Activated naive CD8-positive, alpha-beta T cell treated with anti-CD3 and anti-CD28 coated beads, Interleukin-2, amount 10 ng/mL, durations not matched to agents 7 days and 5 days (primary cell): ENCODE measurements at places on chromosomes 7 and 10.

GRCh38 chr7:66873476-66873875, 47.5 kb upstream of the TMEM248 start:
- no peak overlapping the region for H3K4me3 ChIP-seq
- peaks cover 7% of the 10 kb centered on the region for H3K36me3 ChIP-seq
- no peak overlapping the region for H3K27ac ChIP-seq
- H3K4me1 ChIP-seq = peaks cover 6% of the 10 kb centered on the region
- H3K27me3 ChIP-seq = no peaks in the 10 kb centered on the region

DNA sequence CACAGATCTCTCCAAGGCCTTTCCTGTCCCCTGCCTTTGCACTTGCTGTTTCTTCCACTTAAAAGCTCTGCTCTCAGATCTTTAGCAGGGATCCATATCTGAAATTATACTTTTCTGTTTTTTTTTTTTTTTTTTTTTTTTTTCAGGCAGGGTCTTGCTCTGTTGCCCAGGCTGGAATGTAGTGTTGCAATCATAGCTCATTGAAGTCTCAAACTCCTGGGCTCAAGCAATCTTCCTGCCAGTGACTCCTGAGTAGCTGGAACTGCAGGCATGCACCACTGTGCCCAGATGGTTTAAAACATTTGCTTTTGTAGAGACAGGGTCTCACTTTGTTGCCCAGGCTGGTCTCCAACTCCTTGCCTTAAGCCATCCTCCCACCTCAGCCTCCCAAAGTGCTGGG, 5.0 kb upstream of the TSPAN15 start:
- H3K4me3 ChIP-seq = no peak overlapping the region
- DNase-seq = no peak
- H3K4me1 ChIP-seq = peaks cover 16% of the 10 kb centered on the region

DNA sequence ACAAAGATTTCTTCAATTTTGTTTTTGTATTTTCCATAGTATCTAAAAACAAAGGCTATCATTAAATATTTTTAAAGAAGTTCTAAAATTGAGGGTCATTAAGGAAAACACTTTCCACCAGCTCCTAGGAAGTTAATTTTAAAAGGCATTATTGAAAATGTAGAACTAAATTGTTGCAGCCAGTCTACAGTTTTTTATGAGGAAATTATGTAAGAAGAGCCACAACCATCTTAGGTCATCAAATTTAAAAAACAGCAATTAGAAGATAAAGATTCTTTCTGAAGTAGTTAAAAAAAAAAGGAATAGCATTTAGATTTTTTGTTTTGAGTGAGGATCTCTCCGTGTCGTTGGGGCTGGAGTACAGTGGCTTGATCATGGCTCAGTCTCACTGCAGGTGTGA, 161.7 kb downstream of the NRBF2 start:
- no peak for DNase-seq
- H3K27me3 ChIP-seq = no peaks in the 10 kb centered on the region
- H3K4me3 ChIP-seq = no peak overlapping the region

GRCh38 chr10:9734218-9734617, 1283.5 kb upstream of the CELF2 start:
- H3K36me3 ChIP-seq = no peaks in the 10 kb centered on the region
- DNase-seq = no peak
- no peaks in the 10 kb centered on the region for H3K27me3 ChIP-seq

GRCh38 chr10:32961895-32962369, 3.9 kb upstream of the ITGB1 start:
- no peak for DNase-seq
- H3K4me3 ChIP-seq = no peak overlapping the region
- H3K27me3 ChIP-seq = no peaks in the 10 kb centered on the region
- peaks cover 8% of the 10 kb centered on the region for H3K4me1 ChIP-seq
- H3K27ac ChIP-seq = no peak overlapping the region

DNA sequence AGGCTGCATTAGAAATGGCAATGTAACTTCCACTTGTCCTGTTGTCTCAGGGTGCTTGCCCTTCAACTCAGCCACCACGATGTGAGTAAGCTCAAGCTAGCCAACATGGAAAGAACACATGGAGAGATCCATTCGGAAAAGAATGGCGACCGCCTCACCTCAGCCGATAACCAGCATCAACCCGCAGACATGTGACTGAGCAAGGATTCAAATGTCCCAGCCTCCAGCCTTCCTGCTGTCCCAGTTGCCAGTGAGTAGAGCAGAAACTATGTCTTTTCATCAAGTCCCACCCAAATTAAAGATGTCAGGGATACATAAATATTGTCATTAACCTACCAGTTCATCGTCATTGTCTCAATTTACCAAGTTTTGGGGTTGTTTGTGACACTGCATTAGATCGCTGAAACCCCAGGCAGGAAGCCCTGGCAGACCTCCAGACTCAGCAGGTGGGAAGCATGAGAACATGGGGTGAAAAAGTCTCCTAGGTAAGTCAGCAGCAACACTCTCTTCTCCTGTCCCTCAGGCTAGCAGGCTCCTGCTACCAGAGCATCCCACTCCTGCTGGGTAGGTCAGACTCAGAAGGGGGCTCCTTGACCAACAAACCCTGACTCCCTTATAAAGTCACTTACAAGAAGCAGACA, 67.0 kb downstream of the OSBPL3 start:
- H3K27ac ChIP-seq = peak overlapping the region; percentile 58
- H3K27me3 ChIP-seq = no peaks in the 10 kb centered on the region
- peaks cover 66% of the 10 kb centered on the region for H3K4me1 ChIP-seq
- peaks cover 37% of the 10 kb centered on the region for H3K36me3 ChIP-seq

- no peak for DNase-seq
- no peaks in the 10 kb centered on the region for H3K36me3 ChIP-seq
- no peaks in the 10 kb centered on the region for H3K27me3 ChIP-seq
- H3K4me1 ChIP-seq = no peaks in the 10 kb centered on the region
- H3K27ac ChIP-seq = no peak overlapping the region
Measured at GRCh38 chr10:61063901-61064300, 119.9 kb upstream of the RHOBTB1 start.

GRCh38 chr10:132271458-132272230, 36.1 kb downstream of the STK32C start:
- peaks cover 2% of the 10 kb centered on the region for H3K4me1 ChIP-seq
- no peaks in the 10 kb centered on the region for H3K27me3 ChIP-seq
- DNase-seq = no peak
- no peak overlapping the region for H3K27ac ChIP-seq
- no peak overlapping the region for H3K4me3 ChIP-seq

- no peaks in the 10 kb centered on the region for H3K27me3 ChIP-seq
- no peak for DNase-seq
- no peak overlapping the region for H3K27ac ChIP-seq
- no peak overlapping the region for H3K4me3 ChIP-seq
- peaks cover 34% of the 10 kb centered on the region for H3K36me3 ChIP-seq
- H3K4me1 ChIP-seq = no peaks in the 10 kb centered on the region
Measured at GRCh38 chr7:149220534-149220933, 18.9 kb upstream of the ZNF212 start.

GRCh38 chr10:51117053-51117660, 42.9 kb downstream of the PRKG1 start:
- no peak overlapping the region for H3K27ac ChIP-seq
- no peak for DNase-seq
- H3K27me3 ChIP-seq = no peaks in the 10 kb centered on the region
- H3K4me3 ChIP-seq = no peak overlapping the region

GRCh38 chr7:77313085-77313484, 103.1 kb downstream of the GSAP start:
- H3K4me3 ChIP-seq = no peak overlapping the region
- H3K36me3 ChIP-seq = peaks cover 15% of the 10 kb centered on the region
- no peaks in the 10 kb centered on the region for H3K27me3 ChIP-seq
- DNase-seq = no peak
- H3K27ac ChIP-seq = no peak overlapping the region
